ENCODE measurements at places on chromosomes 16 and 17. TPM values are rescaled to one million over a fixed set of nuclear protein-coding genes. Genes with fewer than 3 reads are reported as not detected.

DNA sequence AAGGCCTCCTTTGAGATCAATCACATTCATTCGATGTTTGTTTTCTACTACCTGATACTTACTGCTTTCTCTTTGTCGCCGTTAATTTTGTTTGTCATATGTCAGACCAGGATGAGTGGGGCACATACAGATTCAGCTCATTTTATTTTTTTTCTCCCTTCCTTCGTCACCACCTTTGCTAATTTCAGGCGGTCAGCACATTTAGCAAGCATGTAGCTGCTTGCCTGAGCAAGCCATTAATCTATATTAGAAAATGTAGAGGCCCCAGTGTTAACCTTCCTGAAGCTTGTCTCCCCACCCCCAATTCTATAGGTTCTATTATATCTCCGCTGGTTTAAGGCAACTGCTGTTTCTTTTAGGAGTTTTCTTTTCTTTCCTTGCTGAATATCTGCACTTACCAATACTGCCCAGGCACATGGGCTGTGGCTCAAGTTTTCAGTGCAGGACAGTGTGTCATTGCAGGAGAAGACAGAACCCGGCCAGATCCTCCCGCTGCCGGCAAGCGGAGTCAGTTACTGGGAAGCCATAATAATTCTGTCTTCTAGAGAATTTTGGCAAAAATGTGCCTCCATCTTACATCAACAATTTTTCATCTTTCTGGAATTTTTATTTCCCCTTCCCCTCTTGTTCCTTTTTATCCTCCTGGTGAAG lies 714.3 kb downstream of the WWOX start:
- no peaks in the 10 kb centered on the region for H3K4me1 ChIP-seq
- no peak overlapping the region for H3K4me3 ChIP-seq
- H3K27ac ChIP-seq: no peak overlapping the region
- DNase-seq: no peak
- no peaks in the 10 kb centered on the region for H3K36me3 ChIP-seq
- H3K27me3 ChIP-seq: no peaks in the 10 kb centered on the region

- H3K27ac ChIP-seq: no peak overlapping the region
- peaks cover 82% of the 10 kb centered on the region for H3K4me1 ChIP-seq
- H3K27me3 ChIP-seq: no peaks in the 10 kb centered on the region
- peaks cover 47% of the 10 kb centered on the region for H3K36me3 ChIP-seq
Measured at GRCh38 chr16:11675561-11676511, 7.6 kb downstream of the SNN start.

- no peak overlapping the region for H3K4me3 ChIP-seq
- H3K36me3 ChIP-seq: peaks cover 55% of the 10 kb centered on the region
- H3K27me3 ChIP-seq: no peaks in the 10 kb centered on the region
- DNase-seq: no peak
- peaks cover 50% of the 10 kb centered on the region for H3K4me1 ChIP-seq
- peak overlapping the region; percentile 49 for H3K27ac ChIP-seq
Measured at GRCh38 chr16:31079342-31079944, 5.2 kb downstream of the ZNF646 start.

Gene SAT2
- 18.2 TPM for total RNA-seq

Gene TMIGD1
- total RNA-seq: not detected

DNA sequence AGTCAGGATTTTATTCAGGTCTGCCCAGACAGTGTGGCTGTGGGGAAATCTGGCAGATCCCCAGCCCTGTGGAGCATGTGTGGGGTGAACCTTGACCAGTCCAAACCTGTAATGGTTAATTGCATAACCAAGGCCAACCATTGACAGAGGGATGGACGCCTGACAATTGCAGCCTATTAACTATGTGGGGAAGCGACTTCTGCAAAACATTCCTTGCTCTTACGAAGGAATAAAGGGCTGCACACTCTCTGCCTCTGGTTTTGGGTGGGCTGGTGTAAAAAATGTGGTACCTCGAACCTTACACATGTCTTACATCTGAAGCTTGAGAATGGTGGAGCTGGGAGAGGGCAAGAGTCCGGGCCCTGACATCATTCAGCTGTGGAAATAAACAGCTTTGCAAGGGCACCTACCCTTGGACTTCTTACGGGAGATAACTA lies 35.8 kb downstream of the MAF start:
- H3K36me3 ChIP-seq: no peaks in the 10 kb centered on the region
- H3K4me3 ChIP-seq: no peak overlapping the region
- H3K27ac ChIP-seq: no peak overlapping the region
- H3K4me1 ChIP-seq: no peaks in the 10 kb centered on the region
- peaks cover 4% of the 10 kb centered on the region for H3K27me3 ChIP-seq

DNA sequence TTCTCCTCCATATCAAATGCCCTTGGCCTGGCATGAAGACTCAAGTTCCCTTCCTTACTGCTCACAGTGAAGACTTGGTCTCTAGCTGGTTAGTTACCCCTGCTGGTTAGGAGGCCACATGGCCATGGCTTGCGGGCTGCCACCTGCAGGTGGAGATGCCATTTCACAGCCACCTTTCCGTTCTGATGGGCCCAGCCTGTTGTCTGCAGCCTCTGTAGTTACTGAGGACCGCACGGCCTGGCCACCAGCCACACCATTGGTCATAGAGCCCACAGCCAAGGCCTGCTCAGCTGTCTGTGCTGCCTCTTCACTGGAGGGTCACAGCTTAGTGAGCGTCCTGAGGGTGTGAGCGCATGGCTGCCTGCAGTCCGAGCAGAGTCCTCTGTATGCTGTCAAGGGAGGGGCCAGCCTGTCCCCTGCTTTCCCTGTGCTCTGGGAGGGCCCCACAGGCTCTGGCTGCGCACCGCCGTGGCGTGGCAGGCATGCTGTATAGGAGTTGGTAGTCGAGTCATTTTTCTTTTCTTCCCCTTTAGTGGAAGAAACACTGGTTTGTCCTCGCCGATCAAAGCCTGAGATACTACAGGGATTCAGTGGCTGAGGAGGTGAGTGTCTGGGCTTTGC lies 59.2 kb downstream of the PLD6 start:
- H3K36me3 ChIP-seq: peaks cover 39% of the 10 kb centered on the region
- H3K27me3 ChIP-seq: no peaks in the 10 kb centered on the region
- H3K27ac ChIP-seq: no peak overlapping the region
- H3K4me3 ChIP-seq: no peak overlapping the region
- peak; percentile 54 for DNase-seq
- H3K4me1 ChIP-seq: peaks cover 12% of the 10 kb centered on the region

DNA sequence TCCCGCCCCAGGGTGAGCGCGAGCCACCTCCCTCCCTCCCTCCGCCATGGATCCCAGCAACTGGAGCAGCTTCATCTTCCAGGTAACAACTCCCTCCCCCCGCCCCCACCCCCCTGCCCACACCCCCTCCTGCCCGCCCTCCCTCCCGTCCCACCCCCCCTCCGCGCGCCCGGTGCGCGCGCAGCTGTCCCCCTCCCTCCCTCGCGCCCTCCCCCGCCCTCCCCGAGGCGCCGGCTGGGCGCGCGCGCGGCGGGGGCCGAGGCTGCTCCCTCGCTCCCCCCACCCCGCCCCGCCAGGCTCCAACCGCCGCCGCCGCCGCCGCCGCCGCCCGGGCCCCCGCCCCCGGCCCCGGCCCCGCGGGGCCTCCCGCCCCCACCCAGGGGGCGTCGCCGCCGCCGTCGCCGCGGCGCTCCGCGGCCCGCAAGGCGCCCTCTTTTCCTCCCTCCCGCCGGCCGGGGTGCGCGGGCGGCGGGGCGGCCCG lies at the start of gene MAZ:
MAZ (plus strand) TSS at position 431 of the 481 bp plus-strand sequence. CDS start 173 bp downstream, outside the sequence.
- peaks cover 71% of the 10 kb centered on the region for H3K36me3 ChIP-seq
- H3K4me1 ChIP-seq: peaks cover 55% of the 10 kb centered on the region
- no peaks in the 10 kb centered on the region for H3K27me3 ChIP-seq
- peak within 1 kb of the TSS; percentile 98 for H3K27ac ChIP-seq
- peak within 1 kb of the TSS; percentile 96 for H3K4me3 ChIP-seq

GRCh38 chr16:79863128-79864031 lies 262.8 kb upstream of the MAF start:
- DNase-seq: no peak
- H3K27me3 ChIP-seq: no peaks in the 10 kb centered on the region
- no peaks in the 10 kb centered on the region for H3K36me3 ChIP-seq
- H3K27ac ChIP-seq: no peak overlapping the region
- H3K4me3 ChIP-seq: no peak overlapping the region
- no peaks in the 10 kb centered on the region for H3K4me1 ChIP-seq

- H3K4me1 ChIP-seq: peaks cover 6% of the 10 kb centered on the region
- no peak for DNase-seq
- H3K27ac ChIP-seq: peak overlapping the region; percentile 61
- H3K4me3 ChIP-seq: no peak overlapping the region
Measured at GRCh38 chr16:87326151-87326571, 9.0 kb upstream of the C16orf95 start.

DNA sequence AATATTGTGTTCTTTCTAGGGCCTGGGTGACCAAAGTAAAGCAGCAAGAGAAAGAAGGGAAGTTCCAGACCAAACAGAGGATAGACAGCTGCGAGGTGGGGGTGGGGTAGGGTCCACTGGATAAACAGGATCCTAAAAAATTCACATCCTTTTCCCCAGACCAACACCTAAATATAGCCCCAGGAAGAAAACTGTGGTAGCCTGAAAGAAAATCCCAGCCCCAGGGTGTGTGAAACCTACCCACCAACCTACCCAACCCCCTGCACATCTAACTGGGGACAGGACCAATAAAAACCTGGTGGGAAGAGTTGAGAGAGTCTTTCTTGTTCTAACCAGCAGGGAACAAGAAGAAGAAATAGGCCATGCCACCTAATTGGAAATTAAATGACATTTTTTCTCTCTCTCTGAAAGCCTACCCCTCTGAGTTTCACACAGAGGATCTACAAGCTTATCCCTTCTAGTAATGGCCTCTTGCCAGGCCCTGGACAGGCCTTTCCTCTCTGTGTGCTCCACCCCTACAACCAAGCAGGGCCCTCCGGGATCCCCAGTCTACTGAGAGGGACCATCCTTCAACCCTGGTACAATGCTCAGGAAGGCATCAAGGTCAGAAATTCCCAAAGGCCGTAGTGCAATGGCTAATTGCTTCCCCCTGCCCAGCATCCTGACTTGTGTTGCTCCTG lies 12.0 kb downstream of the MYO18A start:
- no peak overlapping the region for H3K27ac ChIP-seq
- H3K4me1 ChIP-seq: no peaks in the 10 kb centered on the region
- DNase-seq: no peak
- no peaks in the 10 kb centered on the region for H3K36me3 ChIP-seq
- no peaks in the 10 kb centered on the region for H3K27me3 ChIP-seq
- H3K4me3 ChIP-seq: no peak overlapping the region

Gene SLC52A1
- 0.40 TPM for total RNA-seq

GRCh38 chr17:79042421-79043190 lies 18.6 kb downstream of the C1QTNF1 start:
- no peak overlapping the region for H3K4me3 ChIP-seq
- H3K36me3 ChIP-seq: no peaks in the 10 kb centered on the region

Gene CPHXL2
- not detected for total RNA-seq

GRCh38 chr17:79646721-79647455 lies 36.0 kb upstream of the RBFOX3 start:
- DNase-seq: no peak
- peaks cover 17% of the 10 kb centered on the region for H3K27me3 ChIP-seq
- no peak overlapping the region for H3K4me3 ChIP-seq
- no peaks in the 10 kb centered on the region for H3K4me1 ChIP-seq

DNA sequence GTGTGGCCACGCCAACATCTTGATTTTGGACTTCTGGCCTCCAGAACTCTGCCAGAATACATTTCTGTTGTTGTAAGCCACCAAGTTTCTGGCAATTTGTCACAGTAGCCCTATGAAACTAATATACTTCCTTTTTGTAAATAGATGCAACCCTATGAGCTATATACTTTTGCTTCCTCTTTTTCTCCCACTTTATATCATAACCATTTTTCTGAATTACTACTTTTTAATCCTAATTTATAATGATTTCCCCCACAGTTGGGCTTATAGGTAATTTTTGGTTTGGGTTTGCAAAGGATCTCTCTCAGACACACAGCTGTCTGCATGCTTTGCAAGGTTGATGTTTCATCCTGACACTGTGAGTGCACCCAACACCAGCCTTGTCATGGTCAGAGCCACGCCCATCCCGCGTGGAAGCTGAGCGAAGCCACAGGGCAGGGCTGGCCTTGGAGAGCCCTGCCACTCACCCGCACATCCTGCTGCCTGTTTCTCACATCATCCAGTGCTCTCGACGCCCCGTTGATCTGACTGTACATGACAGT lies 5.8 kb downstream of the TRIM25 start:
- no peak overlapping the region for H3K4me3 ChIP-seq
- DNase-seq: peak; percentile 62
- peak overlapping the region; percentile 80 for H3K27ac ChIP-seq
- H3K27me3 ChIP-seq: no peaks in the 10 kb centered on the region
- peaks cover 57% of the 10 kb centered on the region for H3K4me1 ChIP-seq
- peaks cover 77% of the 10 kb centered on the region for H3K36me3 ChIP-seq

Gene KRT40
- not detected for total RNA-seq

Gene SLFN12
- 11.2 TPM for total RNA-seq

- no peak overlapping the region for H3K4me3 ChIP-seq
- H3K27me3 ChIP-seq: peaks cover 17% of the 10 kb centered on the region
- no peak overlapping the region for H3K27ac ChIP-seq
- no peaks in the 10 kb centered on the region for H3K4me1 ChIP-seq
- peak; percentile 72 for DNase-seq
Measured at GRCh38 chr17:55717898-55718735, 4.5 kb downstream of the TMEM100 start.

- H3K4me3 ChIP-seq: peak overlapping the region; percentile 83
- DNase-seq: no peak
- peaks cover 18% of the 10 kb centered on the region for H3K36me3 ChIP-seq
- H3K27me3 ChIP-seq: no peaks in the 10 kb centered on the region
Measured at GRCh38 chr16:2213817-2214718, 572 bp downstream of the PGP start.

DNA sequence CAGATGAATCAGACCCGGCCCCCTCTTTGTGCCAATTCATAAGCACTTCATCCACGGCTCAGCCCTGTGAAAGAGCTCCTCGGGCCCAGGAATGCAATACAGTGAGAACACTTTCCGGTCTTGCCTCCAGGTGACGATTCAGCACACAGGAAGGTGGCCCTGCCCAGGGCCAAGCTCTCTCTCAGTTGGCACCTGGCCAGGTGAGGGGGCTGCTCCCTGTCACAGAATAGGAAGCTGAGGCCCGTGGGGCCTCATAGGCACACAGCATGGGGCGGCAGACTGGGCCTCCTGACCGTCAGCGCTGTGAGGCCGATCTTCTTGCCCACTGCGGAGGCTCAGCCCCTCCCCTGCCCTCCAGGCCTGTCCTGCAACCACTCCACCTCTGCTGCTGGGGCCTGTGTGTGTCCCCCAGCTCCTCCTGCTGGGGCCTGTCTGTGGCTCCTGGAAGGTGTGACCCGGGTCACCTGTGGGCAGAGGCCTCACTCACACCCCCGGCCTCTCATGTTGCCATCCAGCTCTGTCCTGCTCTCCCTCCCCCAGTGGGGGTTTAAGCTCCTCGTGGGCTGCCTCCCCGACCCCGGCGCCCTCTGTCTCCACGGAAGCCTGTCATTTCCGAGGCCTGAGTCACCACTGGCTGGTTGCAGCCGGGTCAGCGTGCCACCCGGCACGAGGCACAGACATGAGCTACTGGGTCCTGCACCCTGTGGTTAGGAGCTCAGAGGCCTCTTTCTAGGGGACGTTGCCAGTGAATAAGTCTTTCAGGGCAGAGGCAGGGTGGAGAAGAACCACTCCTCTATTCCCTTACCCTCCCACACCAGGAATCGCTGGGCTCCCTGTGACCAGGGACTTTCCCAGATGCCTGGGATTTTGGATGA lies 114.4 kb downstream of the SEC14L1 start:
- no peaks in the 10 kb centered on the region for H3K4me1 ChIP-seq
- DNase-seq: no peak
- no peaks in the 10 kb centered on the region for H3K36me3 ChIP-seq

- H3K36me3 ChIP-seq: no peaks in the 10 kb centered on the region
- no peaks in the 10 kb centered on the region for H3K27me3 ChIP-seq
- no peak overlapping the region for H3K27ac ChIP-seq
- no peaks in the 10 kb centered on the region for H3K4me1 ChIP-seq
- H3K4me3 ChIP-seq: no peak overlapping the region
Measured at GRCh38 chr17:72192800-72193192, 72.0 kb downstream of the SOX9 start.

Gene MAP2K6
- total RNA-seq: 11.0 TPM

- H3K36me3 ChIP-seq: no peaks in the 10 kb centered on the region
- H3K4me3 ChIP-seq: no peak overlapping the region
- H3K27ac ChIP-seq: no peak overlapping the region
Measured at GRCh38 chr16:80142940-80143339, 397.9 kb upstream of the DYNLRB2 start.

Gene KPNB1
- 413 TPM for total RNA-seq

All from activated CD8-positive, alpha-beta T cell treated with anti-CD3 and anti-CD28 coated beads, Interleukin-2, amount 10 ng/mL, durations not matched to agents 7 days and 5 days (primary cell).